ENCODE measurements at places on chromosomes 12 and 14.

DNA sequence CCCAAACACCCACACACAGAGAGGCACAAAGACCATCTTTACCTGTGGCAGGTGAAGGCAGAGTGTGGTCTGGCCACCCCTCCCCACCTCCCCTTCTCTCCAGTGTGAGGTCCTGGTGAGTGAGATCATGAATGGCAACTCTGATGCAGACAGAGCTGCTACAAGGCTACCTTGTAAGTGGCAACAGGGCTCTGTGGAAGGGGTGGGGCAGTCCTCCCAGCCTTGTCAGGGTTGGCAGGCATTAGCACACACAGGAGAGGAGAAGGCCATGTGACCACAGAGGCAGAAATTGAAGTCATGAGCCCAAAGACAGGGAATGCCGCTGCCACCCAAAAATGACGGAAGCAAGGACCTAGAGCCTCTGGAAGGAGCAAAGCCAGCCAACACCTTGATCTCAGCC, 30.7 kb downstream of the VWF start:
- no peak for DNase-seq

DNA sequence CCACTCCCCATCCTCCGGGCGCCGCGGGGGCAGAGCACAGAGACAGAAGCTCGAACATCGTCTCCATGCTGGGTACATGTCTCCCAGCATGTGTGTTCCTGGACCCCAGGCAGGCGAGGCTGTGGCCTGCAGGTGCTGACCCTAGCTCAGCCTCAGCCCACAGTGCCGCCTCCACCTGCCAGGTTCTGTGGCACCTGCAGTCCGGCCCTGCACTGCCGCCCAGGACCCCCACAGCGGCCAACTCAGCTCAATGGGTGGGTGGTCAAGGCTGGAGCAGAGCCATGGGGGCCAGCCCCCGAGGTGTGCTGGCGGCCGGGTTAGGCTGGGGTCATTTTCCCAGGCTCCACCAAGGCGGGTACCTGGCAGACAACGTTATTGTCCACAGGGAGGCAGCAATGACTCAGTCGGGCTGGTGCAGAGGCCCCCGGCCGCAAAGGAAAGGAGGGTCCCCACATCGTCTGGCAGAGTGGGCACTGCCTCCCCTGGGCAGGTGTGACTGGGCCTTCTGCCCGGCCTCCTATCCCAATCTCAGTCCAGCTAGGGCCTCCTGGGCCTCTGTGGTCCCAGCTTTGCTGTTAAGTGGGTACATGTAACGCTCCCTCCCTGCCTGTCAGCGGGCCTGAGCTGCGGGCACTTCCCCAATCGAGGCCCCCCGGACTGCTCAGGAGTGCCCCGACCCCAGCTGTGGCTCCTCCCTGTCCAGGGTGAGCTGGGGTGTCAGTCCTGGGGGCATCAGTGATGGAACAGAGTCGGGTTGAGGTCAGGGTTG, 20.2 kb upstream of the NUDT14 start:
- no peak for DNase-seq

GRCh38 chr12:104704224-104704779, 247.6 kb downstream of the CHST11 start:
- no peak for DNase-seq

GRCh38 chr12:54338698-54339296, 13.9 kb downstream of the COPZ1 start:
- no peak for DNase-seq

- DNase-seq, result no peak
Observed at GRCh38 chr12:93387780-93388179, 10.1 kb downstream of the NUDT4 start.

GRCh38 chr14:96502621-96503305, 581 bp downstream of the PAPOLA start:
- peak; percentile 61 for DNase-seq

DNA sequence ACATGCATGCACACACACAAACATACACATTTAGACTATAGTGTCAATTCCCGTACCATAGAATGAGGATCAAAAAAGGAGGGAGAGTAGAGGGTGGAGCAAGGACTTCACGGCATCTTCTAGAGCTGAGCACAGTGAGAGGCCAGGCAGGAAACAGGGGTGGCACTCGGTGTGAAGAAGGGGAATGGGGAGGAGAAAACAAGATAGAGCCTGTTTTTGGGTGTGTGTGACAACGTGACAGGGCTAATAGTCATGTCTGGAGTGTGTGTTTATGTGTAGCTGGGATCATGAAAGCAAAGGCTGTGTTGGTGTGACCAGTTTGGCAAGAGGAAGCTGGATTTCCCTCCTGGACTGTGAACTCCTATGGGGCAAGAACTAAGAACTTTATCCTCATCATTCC, 9.9 kb upstream of the ACVR1B start:
- DNase-seq, result no peak

- DNase-seq, result peak; percentile 24
Observed at GRCh38 chr14:21093769-21094681, 4.4 kb downstream of the ZNF219 start.

DNA sequence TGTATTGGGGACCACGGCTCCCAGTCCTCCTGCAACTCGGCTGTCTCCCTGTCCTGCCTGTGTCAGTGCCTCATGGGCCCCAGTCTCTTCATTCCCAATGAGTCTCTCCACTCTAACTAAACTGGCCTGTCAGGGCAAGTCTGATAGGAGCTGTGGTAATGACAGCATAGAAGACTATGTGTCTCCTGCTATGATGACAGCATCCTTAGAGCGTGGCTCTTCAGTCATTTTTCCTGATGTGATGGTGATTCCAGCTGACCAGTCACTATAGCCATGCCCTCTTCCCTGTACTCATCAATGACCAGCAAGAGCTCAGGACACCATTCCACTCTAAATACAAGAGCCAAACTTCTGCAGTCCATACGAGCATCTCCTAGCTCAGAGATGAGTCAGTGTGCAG, 339.8 kb downstream of the PCNX1 start:
- DNase-seq, result no peak

- DNase-seq, result no peak
Observed at GRCh38 chr14:101496776-101497683, 64.3 kb upstream of the DIO3 start.

DNA sequence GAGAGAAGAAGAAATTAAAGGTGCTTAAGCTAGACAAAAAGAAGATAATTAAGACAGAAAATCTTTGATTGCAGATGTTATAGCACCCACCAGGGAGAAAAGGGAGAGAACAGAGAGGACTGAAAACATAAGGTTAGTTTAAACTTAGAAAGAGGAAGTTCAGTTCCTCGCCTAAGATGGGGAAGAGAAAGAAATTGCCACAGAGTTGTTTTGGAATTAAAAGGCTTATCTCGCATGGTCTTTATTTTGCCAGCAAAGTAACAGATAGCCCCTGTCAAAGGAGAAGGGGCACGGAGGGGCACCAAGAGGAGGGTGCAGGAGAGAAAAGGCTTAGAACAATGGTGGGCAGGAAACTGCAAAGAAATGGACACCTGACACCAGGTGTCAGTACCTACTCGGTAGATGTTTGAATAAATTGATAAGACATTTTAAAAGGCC, 17.8 kb upstream of the OXA1L start:
- DNase-seq, result no peak

- DNase-seq, result no peak
Observed at GRCh38 chr12:132211816-132212215, 67.6 kb downstream of the NOC4L start.

DNA sequence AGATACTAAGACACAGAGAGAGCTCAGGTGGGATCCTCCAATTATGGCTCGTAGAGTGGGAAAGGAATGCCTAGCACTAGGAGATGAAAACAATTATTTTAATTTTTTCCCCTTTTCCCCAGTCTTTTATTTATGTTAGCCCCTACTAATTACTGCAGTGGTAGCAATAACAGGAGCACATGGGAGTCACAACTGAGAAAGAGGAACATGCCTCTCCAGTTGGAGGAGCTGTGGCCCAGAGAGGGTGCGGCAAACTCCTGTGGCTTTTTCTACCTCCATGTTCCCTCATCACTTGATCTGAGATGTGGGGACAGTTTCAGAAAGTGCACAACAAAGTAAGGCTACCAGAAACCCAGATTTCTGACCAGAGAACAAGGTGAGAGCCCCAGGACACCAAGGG, 25.9 kb upstream of the POC1B start:
- no peak for DNase-seq

DNA sequence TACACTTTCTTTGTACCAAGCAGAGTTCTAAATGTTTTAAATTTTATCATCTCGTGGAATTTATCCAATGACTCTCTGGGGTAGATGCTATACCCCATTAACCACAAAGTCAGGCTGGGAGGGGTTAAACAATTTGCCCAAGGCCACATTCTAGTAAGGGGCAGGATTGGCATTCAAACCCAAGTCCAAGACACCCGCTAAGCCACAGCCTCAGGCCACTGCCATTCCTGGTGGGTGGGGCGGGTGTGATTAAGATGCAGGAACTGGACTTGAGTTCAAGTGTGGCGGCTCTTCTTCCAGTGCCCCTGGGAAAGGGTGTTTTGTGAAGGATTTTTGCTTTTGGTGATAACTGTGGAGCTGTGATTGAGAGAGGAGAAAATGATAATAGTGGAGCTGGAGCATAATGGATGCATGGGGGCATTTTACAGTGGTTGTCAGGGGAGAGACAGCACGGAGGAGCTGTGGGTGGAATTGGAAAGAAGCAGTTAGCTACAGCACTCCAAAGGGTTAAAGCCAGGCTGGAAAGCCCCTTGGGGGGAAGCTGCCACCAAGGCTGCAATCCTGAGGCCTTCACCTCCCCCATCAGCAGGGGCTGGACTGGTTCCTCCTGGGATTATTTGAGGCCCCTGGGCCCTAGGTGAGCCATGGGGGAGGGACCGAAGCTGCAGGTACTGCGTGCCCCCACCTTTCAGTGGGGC, 1.0 kb upstream of the VRTN start:
- no peak for DNase-seq

DNA sequence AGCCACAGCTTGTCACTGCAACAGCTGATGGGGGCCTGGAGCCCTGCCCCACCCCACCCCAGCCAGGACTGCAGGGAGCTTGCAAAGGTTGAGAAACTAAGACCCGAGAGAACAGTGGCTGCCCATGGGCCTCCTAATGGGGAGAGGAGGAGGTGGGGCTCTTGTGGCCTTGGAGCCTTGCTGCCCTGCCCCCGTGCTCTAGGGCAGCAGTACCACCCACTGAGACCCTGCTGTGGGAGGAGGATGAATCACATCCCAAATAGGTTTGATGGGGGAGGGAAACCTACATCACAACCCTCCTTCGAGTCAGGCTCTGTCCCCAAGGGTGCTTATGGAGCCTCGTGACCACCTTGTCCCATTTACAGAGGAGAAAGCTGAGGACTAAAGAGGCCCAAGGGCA, 15.9 kb downstream of the HHIPL1 start:
- no peak for DNase-seq

GRCh38 chr12:12600659-12601058, 11.0 kb upstream of the CREBL2 start:
- no peak for DNase-seq

GRCh38 chr14:73935666-73936065, 14.2 kb downstream of the FAM161B start:
- no peak for DNase-seq

- no peak for DNase-seq
Observed at GRCh38 chr14:44791730-44792129, 170.0 kb downstream of the KLHL28 start.

DNA sequence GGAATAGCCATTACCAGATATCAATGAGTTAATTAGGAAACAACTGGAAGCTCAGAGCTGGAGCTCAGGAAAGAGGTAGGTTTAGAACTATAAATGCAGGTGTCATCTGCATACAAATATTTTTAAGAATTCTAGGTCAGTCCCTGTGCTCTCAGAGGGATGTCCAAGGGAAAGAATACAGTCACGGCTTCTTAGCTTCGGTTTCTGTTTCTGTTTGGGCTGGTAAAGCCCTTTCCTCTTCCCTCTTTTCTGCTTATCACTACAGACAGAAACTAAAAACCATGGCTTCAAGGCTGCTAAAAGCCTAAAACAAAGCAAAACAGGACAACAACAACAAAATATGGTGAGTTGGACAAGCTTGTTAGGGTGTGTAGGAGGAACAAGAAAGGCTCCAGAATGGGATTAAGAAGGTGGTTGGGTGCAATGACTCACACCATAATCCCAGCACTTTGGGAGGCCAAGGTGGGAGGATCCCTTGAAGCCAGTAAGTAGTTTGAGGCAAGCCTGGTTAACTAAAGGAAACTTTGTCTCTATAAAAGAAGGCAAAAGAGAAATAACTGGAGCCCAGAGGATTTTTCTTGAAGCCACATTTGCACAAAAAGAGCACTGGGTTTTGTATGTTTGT, 113.0 kb downstream of the SEC23A start:
- DNase-seq, result no peak

DNA sequence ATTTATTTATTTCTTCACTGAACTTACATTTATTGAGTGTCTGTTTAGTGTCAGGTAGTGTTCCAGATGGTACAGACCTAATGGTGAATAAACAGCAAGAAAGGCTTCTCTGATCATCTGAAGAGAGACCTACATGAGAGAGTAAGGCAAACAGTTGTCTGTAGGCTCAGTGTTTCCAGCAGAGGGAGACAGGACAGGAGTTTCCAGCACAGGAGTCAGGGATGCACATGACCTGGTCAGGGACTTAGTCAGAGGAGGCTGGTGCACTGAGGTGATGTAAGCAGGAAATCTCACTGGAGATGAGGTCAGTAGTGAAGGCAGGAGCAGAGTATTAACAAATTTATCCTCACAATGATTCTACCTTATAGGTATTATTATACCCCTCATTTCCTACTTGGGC, 233.2 kb downstream of the MDGA2 start:
- DNase-seq, result peak; percentile 6

DNA sequence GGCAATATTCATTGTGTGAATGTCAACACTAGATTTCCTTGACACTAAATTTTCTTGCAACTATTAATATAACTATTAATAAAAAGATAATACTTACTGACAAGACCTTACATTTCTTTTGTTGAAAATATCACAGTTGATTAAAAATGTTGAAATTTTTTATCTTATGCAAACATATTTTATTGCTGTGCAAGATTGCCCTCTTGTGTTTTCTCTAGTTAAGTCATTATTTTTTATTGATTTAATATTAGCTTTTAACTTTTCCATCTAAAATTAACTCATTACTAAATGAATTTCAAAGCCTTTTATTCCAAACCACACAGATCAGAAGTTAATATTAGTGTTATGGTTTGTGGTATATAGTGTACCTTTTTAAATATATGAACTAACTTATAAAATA, 11.7 kb upstream of the NAA30 start:
- no peak for DNase-seq

DNA sequence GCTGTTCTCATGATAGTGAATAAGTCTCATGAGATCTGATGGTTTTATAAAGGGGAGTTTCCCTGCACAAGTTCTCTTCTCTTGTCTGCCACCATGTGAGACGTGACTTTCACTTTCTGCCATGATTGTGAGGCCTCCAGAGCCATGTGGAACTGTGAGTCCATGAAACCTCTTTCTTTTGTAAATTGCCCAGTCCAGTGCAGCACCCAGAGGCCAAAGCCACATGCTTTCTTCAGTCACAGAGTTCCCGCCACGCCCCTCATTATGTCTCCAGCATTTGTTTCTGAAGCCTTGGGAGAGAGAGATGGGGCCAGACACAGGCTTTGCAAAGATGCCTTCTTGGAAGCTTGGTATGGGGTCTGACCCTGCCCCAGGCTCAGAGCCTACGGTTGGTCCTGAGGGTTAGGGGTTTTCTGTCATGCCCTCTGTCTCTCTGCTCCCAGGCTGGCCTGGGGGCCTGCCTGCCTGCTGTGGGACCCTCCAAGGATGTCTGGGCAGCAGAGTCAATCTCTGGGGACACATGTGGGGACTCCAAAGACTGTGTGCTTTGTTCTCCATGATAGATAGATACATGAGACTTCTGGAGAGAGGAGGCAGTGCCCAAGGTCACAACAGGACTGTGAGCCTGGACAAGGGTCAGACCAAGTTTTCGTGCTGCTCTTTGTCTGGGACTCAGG, 114.1 kb upstream of the PRMT8 start:
- no peak for DNase-seq

- no peak for DNase-seq
Observed at GRCh38 chr14:58738189-58738836, 100.6 kb downstream of the DACT1 start.

All from midbrain (tissue), 1 donor.